Spinal cord (tissue), 10 donors: ENCODE measurements at places on chromosomes 7 and 10.

DNA sequence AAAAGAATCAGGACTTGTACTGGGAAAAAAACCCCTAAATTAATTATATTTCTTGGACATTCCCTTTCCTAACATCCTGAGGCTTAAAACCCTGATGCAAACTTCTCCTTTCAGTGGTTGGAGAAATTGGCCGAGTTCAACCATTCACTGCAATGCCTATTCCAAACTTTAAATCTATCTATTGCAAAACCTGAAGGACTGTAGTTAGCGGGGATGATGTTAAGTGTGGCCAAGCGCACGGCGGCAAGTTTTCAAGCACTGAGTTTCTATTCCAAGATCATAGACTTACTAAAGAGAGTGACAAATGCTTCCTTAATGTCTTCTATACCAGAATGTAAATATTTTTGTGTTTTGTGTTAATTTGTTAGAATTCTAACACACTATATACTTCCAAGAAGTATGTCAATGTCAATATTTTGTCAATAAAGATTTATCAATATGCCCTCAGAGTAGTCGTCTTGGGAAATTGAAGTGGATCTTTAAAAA is 6.6 kb downstream of the EMX2 start:
- no peak for DNase-seq

GRCh38 chr7:28181416-28181815 is 821 bp upstream of the JAZF1 start:
- no peak for DNase-seq

DNA sequence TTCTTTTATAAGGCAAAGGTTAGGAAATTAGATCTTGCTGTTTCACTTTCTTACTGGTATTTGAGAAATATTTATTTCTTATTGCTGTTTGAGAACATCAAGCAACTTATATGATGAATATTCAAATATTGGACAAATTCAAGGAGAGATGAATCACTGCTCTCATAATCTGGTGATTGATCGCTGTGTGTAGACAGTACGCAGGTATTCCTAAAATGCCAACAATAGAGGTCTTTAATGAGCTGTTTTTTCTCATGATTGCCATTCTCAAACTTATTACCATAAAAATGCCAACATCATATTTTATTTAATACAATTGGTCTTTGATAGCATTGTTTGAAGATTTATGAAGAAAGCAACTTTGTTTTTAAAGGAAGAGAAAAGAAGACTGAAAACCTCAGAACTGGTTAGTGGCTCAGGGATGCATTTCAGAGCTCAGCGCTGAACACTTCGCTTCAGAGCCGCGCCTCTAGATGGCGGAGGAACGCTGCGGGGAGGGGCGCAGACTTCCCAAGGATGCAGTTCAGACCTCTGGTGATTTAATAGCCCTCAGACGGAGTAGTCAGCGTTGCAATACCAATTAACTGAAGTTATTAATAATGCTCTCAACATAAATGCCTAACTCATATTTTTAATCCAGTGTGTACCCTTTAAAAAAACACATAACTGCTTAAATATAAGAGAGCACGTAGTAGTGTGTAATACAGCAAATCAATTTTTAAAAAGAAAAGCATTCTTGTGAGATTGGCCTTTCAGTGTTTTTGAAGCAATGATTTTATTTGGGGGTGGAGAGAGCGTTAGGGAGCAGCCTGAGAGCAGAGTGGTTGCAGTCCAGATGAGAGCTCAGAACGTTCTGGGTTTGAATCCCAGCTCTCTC is 38.5 kb upstream of the STEAP4 start:
- peak; percentile 86 for DNase-seq

DNA sequence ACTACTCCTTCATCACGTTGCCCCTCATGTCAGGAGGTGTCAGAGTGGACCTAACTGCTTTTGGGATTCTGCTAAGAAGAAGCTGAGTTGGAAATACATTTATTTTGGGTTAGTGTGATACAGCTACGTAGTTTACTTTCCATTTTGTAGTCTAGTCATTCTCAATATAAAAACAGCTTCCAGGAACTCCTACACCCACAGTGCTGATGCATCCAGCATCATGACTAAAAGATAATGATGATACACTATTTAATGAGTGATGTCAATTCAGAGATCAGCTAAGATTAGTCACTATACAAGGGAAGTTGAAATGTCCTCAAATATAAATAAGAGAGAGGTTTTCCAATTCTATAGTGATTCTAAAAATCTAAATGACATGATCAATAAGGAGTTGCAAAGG is 264.2 kb upstream of the SLC26A5 start:
- no peak for DNase-seq

GRCh38 chr7:45662018-45662417 is 87.8 kb downstream of the ADCY1 start:
- no peak for DNase-seq

GRCh38 chr7:50425318-50425717 is 24.8 kb downstream of the FIGNL1 start:
- peak; percentile 44 for DNase-seq

DNA sequence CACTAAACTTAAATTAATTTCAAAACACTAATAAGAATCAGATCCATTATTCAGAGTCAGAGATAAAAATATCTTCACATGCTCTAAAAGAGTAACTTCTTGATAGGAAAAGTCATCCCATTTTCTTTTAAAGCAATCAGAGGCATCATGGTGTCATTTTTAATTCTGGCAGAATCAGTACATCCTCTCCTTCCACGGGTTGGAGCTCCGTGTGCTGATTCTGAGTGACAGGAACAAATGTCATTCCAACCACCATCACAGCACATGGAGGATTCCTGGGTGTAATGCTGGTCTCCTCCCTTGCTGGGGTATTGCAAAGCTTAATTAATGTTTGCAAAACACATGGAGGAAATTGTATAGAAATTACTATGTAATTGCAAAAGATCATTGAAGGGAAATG is 114.5 kb upstream of the IMMP2L start:
- DNase-seq, result no peak

DNA sequence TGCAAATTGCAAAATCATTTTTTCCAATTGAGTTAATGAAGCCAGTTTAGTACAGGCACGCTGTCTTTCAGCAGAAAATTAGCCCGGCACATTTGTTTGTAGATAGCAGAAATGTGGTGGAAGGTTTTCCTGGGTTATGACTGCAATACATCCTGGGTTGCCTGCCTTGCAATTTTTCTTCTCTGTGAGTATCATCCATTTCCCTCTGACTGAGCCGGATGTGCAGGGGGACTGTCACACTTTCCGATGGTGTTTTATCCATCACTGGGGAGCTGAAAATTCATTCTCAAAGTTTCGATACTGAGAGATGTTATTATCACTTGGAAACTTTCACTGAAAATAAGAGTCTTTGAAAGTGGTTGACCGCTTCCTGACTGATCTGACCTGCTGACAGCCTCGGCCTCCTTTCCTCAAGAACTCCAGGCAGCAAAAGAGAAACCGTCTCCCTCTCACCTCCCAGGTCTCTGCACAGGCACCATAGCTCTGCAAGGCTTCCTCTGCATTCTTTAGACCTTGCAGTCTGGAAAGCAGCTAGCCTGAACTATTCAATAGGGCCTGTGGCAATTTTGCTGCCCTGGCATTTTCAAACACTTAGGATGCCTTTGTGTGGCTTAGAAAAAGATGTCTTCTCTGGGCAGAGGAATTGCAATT is 320.8 kb upstream of the NRP1 start:
- DNase-seq, result no peak

GRCh38 chr10:27253576-27253975 is 13.0 kb upstream of the ACBD5 start:
- DNase-seq, result no peak

DNA sequence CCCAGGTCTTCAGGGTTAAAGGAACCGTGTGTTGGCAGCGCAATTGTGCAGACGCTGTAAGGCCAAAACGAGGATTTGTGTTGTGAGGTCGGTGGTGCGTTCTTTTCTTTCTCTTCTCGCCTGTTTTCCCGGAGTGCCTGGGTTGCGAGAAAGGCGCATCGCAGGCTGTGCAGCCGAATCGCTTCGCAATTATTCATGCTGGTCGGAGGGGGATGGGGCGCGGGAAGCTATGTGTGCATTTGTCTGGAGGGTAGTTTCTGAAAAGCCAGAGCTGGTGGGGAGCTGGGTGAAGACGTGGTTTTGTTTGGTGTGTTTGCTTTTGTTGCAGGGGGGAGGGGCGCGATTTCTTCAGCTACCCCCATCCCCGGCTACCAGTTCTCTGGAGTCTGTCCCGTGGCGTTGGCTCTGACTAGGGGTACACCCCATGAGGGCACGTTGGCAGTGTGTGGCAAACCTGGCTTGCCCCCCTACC is 2.1 kb downstream of the MXI1 start:
- no peak for DNase-seq

DNA sequence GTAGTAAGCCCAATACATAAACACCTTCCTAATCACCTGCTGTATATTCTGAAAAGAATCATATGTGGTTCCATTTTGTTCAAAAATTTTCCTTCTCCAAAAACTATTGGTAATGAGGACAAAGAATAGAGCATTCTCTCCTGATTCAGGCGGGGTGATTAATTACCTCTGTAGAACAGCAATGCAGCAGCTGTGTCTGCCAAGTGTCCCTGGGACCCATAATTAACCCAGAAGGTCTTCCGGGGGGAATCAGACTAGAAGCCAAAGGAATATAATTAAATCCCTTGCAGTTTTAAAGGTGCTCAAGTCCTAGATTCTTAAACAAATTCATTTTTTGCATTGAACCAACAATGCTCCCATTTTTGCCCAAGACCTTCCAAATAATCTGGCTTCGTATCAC is 60.3 kb upstream of the ABLIM1 start:
- DNase-seq, result no peak

GRCh38 chr10:102202386-102202785 is 23.7 kb upstream of the ELOVL3 start:
- no peak for DNase-seq

- DNase-seq, result peak; percentile 8
Measured at GRCh38 chr7:40057292-40057691, 77.1 kb downstream of the MPLKIP start.

DNA sequence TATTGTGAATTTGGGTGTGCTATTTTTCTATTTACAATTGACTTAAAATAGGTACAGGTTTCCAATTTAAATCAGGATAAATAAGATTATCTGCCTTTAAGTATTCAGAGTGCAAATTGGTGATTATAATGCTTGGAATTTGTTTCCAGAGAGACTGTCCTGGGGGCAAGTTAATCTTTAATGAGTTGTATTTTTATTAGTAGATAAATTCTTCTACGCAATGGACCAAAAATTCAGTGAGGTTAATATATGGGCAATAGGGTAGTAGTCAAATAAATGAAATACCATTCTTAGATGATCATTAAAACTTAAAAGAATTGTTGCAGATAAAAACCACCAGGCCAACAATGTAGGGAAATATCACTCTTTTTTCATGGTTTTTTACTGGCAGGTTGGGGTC is 3.4 kb downstream of the BICC1 start:
- no peak for DNase-seq

- no peak for DNase-seq
Measured at GRCh38 chr7:26005683-26006410, 146.2 kb upstream of the NFE2L3 start.

GRCh38 chr7:136502162-136502561 is 366.3 kb upstream of the CHRM2 start:
- DNase-seq, result no peak

DNA sequence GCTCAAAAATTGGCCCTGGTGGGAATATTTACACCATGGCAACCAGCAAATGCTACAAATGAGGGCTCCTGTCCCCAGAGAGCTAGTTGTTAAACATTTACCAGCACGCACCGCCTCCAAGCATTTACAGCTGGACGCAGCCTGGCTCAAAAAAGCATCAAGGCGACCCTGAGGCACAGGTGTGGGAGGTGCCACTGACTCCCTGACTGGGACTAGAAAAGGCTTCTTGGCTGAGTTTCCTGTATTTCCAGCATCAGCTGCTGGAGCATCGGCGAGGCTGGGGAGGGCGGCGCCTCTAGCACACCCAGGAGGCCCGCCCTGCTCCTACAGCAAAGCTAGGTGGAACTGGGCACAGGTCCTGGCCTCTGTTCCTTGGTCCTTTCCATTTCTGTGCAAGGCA is 43.5 kb upstream of the ZRANB1 start:
- no peak for DNase-seq

- DNase-seq, result no peak
Measured at GRCh38 chr10:88978463-88978862, 12.1 kb upstream of the FAS start.

- no peak for DNase-seq
Measured at GRCh38 chr7:20778063-20778721, 8.5 kb downstream of the SP8 start.

GRCh38 chr7:131095346-131095745 is 232.3 kb upstream of the MKLN1 start:
- DNase-seq, result no peak

GRCh38 chr7:133265821-133266220 is 12.9 kb downstream of the EXOC4 start:
- DNase-seq, result no peak

- no peak for DNase-seq
Measured at GRCh38 chr10:6513476-6513875, 66.6 kb downstream of the PRKCQ start.

- DNase-seq, result no peak
Measured at GRCh38 chr7:48041653-48041970, 6.3 kb downstream of the C7orf57 start.

- DNase-seq, result no peak
Measured at GRCh38 chr7:75055155-75055554, 18.4 kb downstream of the RCC1L start.

- DNase-seq, result no peak
Measured at GRCh38 chr7:157684157-157684908, 347.5 kb downstream of the DNAJB6 start.

- no peak for DNase-seq
Measured at GRCh38 chr10:12194752-12195271, 879 bp downstream of the NUDT5 start.

GRCh38 chr7:24049296-24049695 is 234.7 kb upstream of the NPY start:
- no peak for DNase-seq

- peak; percentile 86 for DNase-seq
Measured at GRCh38 chr7:43583424-43584194, 701 bp downstream of the STK17A start.

DNA sequence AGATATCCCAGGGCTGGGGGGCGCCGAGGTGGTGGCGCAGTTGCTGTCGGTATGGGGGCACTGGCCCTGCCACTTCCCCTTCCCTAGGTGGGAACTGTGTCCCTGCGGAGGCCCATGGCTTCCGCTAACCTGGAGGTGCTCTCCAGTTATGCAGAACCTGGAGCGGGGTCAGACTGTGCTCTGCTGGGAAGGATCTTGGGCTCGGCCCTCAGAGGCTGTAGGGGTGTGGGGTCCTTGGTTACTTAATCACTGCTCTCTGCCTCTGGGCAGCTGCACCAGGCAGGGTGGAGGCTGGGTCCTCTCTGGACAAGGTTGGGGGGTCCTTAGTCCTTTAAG is 2.4 kb downstream of the BRI3 start:
- no peak for DNase-seq

DNA sequence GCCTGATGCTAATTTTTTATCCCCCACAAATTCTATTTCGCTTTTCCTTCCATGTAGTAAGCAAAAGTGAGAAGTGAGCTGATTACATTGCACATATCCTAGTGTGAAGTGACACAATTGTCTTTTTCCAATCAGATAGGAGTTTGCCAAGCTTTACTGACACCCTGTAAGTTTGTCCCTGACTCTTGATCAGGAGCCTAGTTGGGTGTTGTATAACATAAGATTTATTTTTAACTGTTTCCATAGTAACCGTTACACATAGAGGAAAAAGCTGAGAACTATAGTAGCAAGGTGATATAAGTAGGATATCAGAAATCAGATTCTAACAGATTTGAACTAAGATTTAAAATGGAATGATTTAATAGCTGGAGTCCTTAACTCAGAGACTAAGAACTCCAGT is 31.2 kb downstream of the EXOC4 start:
- no peak for DNase-seq

- no peak for DNase-seq
Measured at GRCh38 chr10:114017873-114018272, 25.8 kb upstream of the ADRB1 start.

- DNase-seq, result no peak
Measured at GRCh38 chr10:45370202-45370955, 3.6 kb upstream of the ALOX5 start.
